ENCODE measurements at places on chromosomes 12 and 14. TPM values are rescaled to one million over a fixed set of nuclear protein-coding genes. Genes with fewer than 3 reads are reported as not detected.

The DEPDC4 gene
- 4.1 TPM for total RNA-seq

The LDHB gene
- total RNA-seq, result 1,839 TPM

The TAS2R14 gene
- total RNA-seq, result 4.9 TPM

The RHOJ gene
- not detected for total RNA-seq

The GALNT9 gene
- not detected for total RNA-seq

The LRIG3 gene
- 207 TPM for total RNA-seq

GRCh38 chr12:102425109-102426039 lies 55.0 kb downstream of the IGF1 start:
- H3K36me3 ChIP-seq, result no peaks in the 10 kb centered on the region
- no peak overlapping the region for H3K27ac ChIP-seq
- DNase-seq, result no peak
- no peaks in the 10 kb centered on the region for H3K27me3 ChIP-seq

DNA sequence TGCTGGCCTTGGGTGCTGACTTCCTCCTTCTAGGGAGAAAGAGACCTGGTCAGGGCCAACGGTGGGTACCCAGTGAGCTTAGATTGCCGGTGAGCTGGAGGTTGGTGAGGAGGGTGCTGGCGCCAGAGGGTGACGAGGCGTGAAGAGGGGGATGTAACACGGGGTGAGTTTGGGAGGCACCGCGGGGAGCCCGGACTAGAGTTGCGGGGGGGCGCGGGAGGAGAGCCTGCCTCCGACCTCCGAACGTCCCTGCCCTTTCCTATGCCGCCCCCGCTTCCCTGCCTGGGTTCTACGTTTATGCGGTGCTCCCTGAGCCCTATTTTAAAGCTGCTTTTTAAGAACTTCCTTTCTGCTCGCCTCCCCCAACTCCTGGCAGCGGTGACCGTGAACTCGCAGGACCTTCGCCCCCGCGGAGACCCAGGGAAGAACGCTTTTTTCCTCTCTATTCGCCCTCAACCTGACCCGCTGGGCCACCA lies 18.6 kb downstream of the OR6S1 start:
- peak; percentile 57 for DNase-seq
- no peak overlapping the region for H3K27ac ChIP-seq
- H3K27me3 ChIP-seq, result no peaks in the 10 kb centered on the region
- H3K4me3 ChIP-seq, result no peak overlapping the region
- no peaks in the 10 kb centered on the region for H3K36me3 ChIP-seq

DNA sequence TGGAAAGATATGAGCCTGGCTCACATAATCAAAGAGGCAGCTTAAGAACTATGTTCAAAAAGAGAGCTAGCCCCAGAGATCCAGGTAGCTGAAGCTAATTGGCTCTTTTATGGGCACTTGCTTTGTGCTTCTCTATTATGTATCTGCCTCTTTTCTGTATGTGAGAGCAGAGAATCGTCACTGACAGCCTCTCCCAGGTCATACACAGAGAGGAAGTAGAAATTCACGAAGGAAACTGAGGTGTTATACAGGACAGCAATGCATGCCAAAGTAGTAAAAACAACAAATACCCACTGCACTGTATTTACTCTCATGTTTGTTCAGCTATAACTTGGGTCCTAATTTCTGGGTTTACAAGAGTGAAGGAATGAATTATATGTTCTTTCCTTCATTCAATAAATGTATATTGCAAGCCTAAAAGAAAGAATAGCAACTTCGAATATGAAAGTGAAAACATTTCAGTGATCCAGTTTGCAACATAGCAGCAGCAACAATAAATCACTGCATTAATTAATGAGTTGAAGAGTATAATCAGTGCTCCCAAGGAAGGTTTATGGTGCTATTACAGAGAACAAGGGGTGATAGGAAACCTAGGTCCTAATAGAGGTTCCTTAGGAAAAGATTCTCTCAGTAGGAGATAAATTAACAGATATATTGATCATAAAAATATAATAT lies 47.1 kb upstream of the ATXN7L3B start:
- H3K36me3 ChIP-seq, result no peaks in the 10 kb centered on the region
- no peak overlapping the region for H3K4me3 ChIP-seq
- no peaks in the 10 kb centered on the region for H3K27me3 ChIP-seq
- DNase-seq, result no peak
- H3K4me1 ChIP-seq, result no peaks in the 10 kb centered on the region
- H3K27ac ChIP-seq, result no peak overlapping the region

DNA sequence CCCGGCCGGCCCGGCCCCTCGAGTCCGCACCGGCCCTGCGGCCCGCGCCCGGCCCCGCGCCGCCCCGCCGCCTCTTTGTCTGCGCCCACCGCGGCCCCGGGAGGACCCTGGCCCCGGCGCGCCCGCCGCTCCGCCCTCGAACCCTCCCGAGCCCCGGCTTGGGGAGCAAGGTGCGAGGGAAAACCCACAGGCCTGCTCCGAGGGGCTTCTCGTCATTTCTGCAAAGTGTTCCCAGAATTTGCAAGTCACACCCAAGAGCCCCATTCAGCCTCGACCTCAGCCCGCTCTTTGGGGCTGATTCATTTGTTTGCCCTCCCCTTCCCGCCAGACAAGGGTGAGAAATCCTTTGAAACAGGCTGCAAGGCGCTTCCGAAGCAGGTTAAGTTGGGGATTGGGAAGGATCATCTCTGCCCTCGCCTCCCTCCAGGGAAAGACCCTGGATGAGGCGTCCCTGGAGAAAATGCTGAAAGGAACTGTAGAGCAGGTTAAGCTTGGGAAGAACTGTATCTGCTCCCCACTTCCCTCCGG lies 325 bp upstream of the CLIP1 start:
- no peaks in the 10 kb centered on the region for H3K36me3 ChIP-seq
- H3K4me1 ChIP-seq, result peaks cover 3% of the 10 kb centered on the region
- peak overlapping the region; percentile 99 for H3K27ac ChIP-seq
- H3K4me3 ChIP-seq, result peak overlapping the region; percentile 92

GRCh38 chr14:32606301-32606700 lies 277.2 kb downstream of the AKAP6 start:
- no peaks in the 10 kb centered on the region for H3K27me3 ChIP-seq
- no peak overlapping the region for H3K4me3 ChIP-seq
- no peaks in the 10 kb centered on the region for H3K36me3 ChIP-seq

GRCh38 chr12:124967016-124967739 lies 21.8 kb downstream of the DHX37 start:
- no peaks in the 10 kb centered on the region for H3K27me3 ChIP-seq
- no peak overlapping the region for H3K4me3 ChIP-seq
- H3K4me1 ChIP-seq, result no peaks in the 10 kb centered on the region
- H3K36me3 ChIP-seq, result peaks cover 32% of the 10 kb centered on the region
- H3K27ac ChIP-seq, result no peak overlapping the region

- H3K4me3 ChIP-seq, result no peak overlapping the region
- H3K27ac ChIP-seq, result no peak overlapping the region
- H3K4me1 ChIP-seq, result no peaks in the 10 kb centered on the region
- no peak for DNase-seq
- no peaks in the 10 kb centered on the region for H3K36me3 ChIP-seq
Measured at GRCh38 chr12:103698752-103699560, 111.9 kb downstream of the STAB2 start.

GRCh38 chr14:32364941-32365340 lies 35.8 kb downstream of the AKAP6 start:
- H3K4me3 ChIP-seq, result no peak overlapping the region
- no peak overlapping the region for H3K27ac ChIP-seq
- no peak for DNase-seq
- no peaks in the 10 kb centered on the region for H3K36me3 ChIP-seq
- H3K4me1 ChIP-seq, result no peaks in the 10 kb centered on the region
- no peaks in the 10 kb centered on the region for H3K27me3 ChIP-seq

DNA sequence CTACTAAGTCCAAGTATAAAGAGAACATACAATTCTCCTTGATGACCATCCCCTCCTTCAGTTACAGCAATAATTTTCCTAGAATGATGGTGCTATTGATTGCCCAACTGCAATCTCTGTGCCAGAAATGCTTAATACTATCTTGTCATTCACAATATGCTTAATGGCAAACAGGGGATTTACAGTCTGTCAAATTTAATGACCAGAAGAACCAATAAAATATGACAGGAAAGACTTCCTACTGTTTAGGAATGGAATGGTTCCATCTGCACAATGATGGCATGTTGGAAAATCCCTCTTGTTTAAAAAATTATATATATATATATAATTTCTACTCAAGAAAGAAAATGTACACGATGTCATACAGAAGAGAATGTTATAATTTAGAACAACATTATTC lies 623.2 kb downstream of the CCER1 start:
- no peak overlapping the region for H3K4me3 ChIP-seq
- H3K27ac ChIP-seq, result no peak overlapping the region
- H3K4me1 ChIP-seq, result no peaks in the 10 kb centered on the region
- no peaks in the 10 kb centered on the region for H3K36me3 ChIP-seq
- H3K27me3 ChIP-seq, result no peaks in the 10 kb centered on the region

DNA sequence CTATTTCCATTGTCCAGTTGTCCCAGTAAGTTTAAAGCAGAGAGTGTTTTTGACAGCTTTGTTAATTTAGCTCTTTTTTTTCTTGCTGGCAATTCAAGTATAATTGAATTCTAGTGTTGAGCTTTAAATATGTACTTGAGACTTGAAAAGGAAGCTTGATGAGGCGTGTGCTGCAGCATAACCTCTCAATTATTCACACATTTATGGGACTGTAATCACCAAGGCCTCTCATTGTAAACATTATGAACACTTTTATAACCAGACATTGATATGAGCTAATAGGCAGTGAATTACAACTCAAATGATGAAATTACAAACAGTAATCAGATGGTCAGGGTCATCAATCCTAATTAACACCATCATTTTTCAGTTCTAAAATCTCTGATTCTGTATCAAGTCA lies 378.0 kb upstream of the DDHD1 start:
- H3K4me1 ChIP-seq, result peaks cover under 1% of the 10 kb centered on the region
- H3K4me3 ChIP-seq, result no peak overlapping the region
- H3K36me3 ChIP-seq, result no peaks in the 10 kb centered on the region

DNA sequence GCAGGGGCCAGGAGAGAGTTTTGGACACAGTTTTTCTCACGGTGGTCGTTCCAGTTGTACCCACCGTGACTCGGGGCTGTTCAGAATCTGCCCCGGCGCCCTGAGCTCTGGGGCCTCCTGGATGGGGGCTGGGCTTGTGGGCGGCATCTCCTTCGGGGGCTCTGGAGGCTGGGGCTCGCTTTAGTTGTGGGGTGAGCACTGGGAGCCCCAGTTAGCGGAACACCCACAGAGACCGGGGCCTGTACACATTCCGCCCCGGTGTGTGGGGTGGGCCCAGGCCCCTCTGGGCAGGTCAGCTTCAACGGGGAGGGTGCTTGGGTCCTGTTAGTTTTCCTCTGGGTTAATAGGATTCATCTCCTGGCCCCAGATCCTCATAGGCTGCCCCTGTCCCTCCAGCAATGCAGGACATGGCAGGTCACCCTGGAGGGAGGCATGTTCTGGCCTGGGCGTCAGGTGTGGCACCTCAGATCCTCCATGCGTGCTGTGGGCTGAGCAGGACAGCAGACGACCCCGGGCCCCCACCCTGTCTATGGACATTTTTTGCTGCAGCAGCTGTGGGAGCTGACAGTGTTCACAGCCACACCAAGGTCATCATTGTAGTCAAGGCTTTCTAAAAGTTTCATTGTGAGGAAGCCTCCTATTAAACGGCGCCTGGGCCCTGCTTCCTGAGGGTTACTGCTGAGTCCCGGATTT lies 393.2 kb downstream of the TMEM121 start:
- H3K4me1 ChIP-seq, result no peaks in the 10 kb centered on the region
- no peak for DNase-seq
- H3K27me3 ChIP-seq, result no peaks in the 10 kb centered on the region
- no peak overlapping the region for H3K4me3 ChIP-seq
- no peak overlapping the region for H3K27ac ChIP-seq
- no peaks in the 10 kb centered on the region for H3K36me3 ChIP-seq

- no peak for DNase-seq
- no peak overlapping the region for H3K27ac ChIP-seq
- no peaks in the 10 kb centered on the region for H3K4me1 ChIP-seq
- H3K36me3 ChIP-seq, result no peaks in the 10 kb centered on the region
Measured at GRCh38 chr12:63843254-63843720, 1.2 kb upstream of the SRGAP1 start.

DNA sequence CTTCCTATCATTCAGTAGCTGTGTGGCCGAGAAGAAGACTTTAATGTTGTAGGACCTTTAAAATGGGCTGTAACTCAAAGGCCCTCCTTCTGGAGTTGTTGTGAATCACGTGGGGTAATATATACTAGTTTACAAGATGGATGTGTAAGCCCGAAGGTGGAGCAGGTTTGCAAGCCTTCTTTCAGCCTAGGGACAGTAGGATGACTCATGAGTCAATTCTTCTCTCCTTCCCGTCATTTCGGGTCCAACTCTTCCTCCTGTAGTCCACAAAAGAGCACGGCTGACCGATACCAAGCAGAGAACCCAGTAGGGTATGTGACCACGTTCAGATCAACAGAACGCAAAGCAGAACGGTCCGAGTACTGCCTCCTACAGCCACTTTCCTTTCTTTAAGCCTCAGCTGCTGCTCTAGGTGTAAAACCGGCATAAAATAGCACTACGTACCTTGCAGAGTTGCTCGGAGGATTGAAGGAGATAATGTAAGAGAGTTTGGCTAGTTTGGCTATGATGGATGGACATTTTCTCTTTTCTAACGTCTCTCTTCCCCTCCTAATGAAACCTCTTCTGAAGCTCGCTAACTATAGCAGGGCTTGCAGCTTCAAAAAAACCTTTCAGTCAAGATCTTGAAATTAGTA lies 1.3 kb upstream of the RASSF3 start:
- no peaks in the 10 kb centered on the region for H3K4me1 ChIP-seq
- H3K36me3 ChIP-seq, result no peaks in the 10 kb centered on the region
- peak overlapping the region; percentile 89 for H3K4me3 ChIP-seq
- H3K27ac ChIP-seq, result no peak overlapping the region
- peak; percentile 86 for DNase-seq

DNA sequence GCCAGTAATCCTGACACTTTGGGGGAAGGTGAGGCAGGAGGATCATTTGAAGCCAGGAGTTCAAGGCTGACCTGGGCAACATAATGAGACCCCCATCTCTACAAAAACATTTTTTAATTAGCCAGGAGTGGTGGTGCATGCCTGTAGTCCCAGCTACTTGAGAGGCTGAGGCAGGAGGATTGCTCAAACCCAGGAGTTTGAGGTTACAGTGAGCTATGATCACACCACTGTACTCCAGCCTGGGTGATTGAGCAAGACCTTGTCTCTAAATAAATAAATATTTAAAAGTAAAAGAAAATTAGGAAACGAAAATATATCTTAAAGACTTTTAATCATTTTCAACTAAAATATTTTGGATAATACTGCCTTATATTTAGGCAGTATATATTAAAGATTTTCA lies 25.9 kb downstream of the CKB start:
- H3K4me3 ChIP-seq, result no peak overlapping the region
- H3K36me3 ChIP-seq, result peaks cover 59% of the 10 kb centered on the region
- DNase-seq, result peak; percentile 5
- H3K27ac ChIP-seq, result no peak overlapping the region

GRCh38 chr12:101115326-101115725 lies 94.7 kb downstream of the SLC5A8 start:
- no peaks in the 10 kb centered on the region for H3K4me1 ChIP-seq
- no peak overlapping the region for H3K4me3 ChIP-seq
- no peaks in the 10 kb centered on the region for H3K27me3 ChIP-seq
- no peaks in the 10 kb centered on the region for H3K36me3 ChIP-seq
- no peak overlapping the region for H3K27ac ChIP-seq

All from endodermal cell (in vitro differentiated cells).